ENCODE measurements at places on chromosomes 1 and 21.

- DNase-seq = no peak
These were observed 7.5 kb upstream of the SOX13 start for GRCh38 chr1:204065174-204065985.

DNA sequence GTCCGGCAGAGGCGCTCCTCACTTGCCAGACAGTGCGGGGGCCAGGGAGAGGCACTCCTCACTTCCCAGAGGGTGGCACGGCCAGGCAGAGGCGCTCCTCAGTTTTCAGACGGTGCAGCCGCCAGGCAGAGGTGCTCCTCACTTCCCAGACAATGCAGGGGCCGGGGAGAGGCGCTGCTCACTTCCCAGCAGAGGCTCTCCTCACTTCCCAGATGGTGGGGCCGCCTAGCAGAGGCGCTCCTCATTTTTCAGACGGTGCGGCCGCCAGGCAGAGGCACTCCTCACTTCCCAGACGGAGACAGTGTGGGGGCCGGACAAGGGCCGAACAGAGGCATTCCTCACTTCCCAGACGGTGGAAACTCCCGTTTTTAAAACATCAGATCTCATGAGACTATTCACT lies 238.4 kb upstream of the CACYBP start:
- no peak for DNase-seq

DNA sequence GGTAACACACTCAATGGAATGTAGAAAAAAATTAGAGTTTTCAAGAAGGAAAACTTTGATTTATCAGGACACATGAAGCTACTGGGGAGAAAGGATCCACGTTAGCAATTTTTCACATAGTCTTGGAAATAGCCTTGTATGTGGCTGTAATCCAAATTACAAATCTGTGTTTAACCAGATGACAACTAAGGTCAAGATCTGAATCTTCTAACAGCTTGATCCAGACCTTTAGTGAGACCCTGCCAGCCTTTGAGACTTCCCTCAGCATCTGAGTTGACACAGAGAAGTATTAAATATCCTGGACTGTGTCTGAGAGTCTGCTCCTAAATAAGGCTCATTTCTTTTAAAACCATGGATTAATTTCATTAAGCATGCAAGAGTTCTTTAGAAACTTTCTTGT lies 135.9 kb upstream of the KCNK2 start:
- no peak for DNase-seq

- DNase-seq = no peak
These were observed 939.4 kb downstream of the BRINP3 start for GRCh38 chr1:189538271-189538670.

DNA sequence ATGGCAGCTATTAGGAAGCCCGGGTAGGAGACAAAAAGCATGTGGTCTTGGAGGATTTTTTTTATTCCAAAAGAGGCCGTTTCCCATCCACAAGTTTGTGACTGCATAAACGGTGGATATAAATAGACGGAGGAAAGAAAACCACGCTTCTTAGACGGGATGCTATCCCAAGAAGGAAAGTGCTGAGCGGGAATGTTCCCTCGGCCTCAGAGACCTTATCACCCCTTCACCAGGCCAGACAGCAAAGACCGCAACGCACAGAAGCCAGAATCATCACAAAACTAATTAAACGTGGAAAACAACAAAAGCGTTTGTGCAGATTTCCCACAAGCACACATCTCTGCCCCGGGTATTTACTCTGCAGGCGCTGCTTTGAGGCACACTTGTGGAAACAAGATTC lies 43.2 kb downstream of the HLCS start:
- no peak for DNase-seq

GRCh38 chr1:237059244-237059643 lies 17.3 kb downstream of the RYR2 start:
- DNase-seq = no peak

- DNase-seq = no peak
These were observed 74.4 kb downstream of the CD58 start for GRCh38 chr1:116496380-116496779.

- no peak for DNase-seq
These were observed 35.7 kb upstream of the RCC1 start for GRCh38 chr1:28470146-28470545.

DNA sequence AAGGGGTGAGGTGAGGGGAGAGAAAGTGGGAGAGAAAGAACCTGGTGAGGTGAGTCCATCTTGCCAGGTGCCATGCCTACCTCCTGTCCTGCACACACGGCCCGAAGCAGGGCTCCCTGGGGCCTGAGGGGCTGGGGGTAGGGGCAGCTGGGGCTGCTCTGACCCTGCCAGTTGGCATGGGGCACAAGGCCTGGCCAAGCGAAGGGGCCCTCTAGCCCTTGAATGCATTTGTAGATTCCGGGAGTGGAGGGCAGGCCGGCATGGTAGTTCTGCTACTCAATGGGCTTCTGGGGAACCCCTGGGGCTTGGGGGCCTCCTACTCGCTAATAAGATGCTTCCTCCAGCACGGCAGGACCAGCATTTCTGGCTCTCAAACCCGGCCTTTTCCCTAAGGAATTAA lies 3.6 kb upstream of the PRDM16 start:
- no peak for DNase-seq

DNA sequence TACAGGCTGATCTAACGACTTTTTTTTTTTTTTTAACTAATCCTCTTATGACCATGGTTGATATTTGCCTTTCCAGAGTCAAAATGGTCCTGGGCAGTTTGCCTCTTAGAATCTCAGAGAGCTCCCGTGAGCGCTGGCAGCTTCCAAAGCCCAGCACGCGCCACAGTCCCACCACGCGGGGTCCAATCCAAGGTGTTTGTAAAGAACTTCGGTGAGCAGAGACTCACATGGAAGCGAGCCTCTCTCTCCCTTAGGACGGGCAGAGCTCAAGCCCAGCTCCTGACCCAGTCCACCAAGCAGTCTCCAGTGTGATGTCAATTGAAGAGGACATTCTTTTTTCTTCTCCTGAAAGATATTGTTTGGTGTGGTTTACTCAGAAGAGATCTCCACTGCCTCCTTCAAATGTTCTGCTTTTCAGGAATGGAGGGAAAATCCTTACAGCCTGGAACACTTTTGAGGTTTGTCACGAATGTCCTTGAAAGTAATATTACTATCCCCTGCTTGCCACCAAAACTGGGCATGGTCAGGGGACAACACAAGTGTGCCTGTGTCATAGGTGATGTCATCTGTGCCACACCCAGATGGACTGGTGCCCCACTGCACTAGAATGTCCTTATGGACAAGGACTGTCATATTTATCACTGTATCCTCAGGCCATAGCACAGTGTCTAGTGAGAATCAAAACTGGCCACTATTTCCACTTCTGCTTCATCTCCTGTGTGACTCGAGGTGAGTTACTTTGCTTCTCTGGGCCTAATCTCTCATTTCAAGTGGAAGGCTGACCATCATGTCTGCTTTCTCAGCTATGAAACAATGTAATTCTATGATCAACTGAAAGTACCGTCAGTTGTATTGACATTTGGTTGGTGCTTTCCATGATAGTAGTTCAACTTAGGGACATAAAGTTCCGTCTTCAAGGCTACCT lies 97.4 kb upstream of the EDEM3 start:
- DNase-seq = no peak

GRCh38 chr1:8014381-8014988 lies 11.6 kb downstream of the ERRFI1 start:
- DNase-seq = no peak

DNA sequence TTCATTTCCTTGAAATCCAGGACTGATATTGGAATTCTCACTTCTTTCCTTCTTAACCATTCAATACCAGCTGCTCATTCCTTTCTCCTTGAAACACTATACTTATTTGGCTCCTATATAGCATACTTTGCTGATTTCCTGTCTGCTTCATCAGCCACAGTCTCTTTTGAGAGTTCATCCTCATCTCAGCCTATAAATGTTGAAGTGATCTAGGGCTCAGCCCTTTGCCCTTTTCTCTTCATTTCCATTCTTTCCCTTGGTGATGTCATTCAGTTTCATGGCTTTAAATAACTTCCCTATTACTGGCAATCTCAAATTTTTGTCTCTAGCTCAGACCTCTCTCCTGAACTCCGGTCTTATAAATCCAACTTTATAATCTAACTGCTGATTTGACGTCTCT lies 24.1 kb upstream of the RABGAP1L start:
- no peak for DNase-seq

DNA sequence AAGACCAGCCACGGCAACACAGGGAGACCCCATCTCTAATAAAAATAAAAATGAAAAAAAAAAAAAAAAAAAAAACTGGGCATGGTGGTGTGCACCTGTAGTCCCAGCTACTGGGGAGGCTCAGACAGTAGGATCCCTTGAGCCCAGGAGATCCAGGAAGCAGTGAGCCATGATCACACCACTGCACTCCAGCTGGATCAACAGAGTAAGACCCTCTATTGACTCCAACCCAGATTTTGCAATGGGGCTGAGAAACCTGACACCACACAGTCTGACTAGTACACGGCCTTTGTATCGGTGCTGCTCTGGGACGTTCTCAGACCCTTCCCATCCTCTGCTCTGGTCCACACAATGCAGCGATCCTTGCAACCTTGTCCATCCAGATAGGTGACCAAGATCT lies 31.8 kb downstream of the SPATA21 start:
- DNase-seq = no peak

- no peak for DNase-seq
These were observed 29.4 kb downstream of the MRPL37 start for GRCh38 chr1:54229281-54229891.

GRCh38 chr21:42661688-42662429 lies 8.4 kb downstream of the PDE9A start:
- no peak for DNase-seq

GRCh38 chr1:18719786-18720451 lies 89.3 kb downstream of the PAX7 start:
- DNase-seq = no peak

- no peak for DNase-seq
These were observed 42.4 kb downstream of the CRYAA start for GRCh38 chr21:43211072-43211759.

- no peak for DNase-seq
These were observed 41.1 kb downstream of the UMODL1 start for GRCh38 chr21:42112238-42112637.

- DNase-seq = no peak
These were observed 74.7 kb downstream of the NTPCR start for GRCh38 chr1:233025157-233025556.

GRCh38 chr1:230074762-230075161 lies 7.7 kb downstream of the GALNT2 start:
- DNase-seq = no peak

- no peak for DNase-seq
These were observed 12.2 kb upstream of the CDC42BPA start for GRCh38 chr1:227330279-227331076.

DNA sequence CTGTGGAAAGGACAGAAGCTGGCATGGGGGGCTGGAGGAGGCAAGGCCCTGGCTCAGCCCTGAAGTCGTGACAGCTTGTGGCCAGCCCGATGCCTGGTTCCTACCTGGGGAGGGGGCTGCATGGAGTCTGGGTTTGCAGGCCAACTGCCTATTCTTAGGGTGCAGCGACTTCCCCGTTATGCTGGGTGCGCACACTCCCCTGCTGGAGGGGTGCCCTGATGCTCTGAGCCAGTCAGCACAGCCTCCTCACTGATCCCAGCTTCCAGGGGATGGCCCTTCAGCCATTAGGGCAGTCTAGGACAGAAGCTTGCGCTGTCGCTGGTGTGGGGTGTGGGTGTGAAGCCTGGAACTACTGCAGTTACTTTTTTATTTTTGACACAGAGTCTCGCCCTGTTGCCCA lies 30.0 kb upstream of the SLC19A1 start:
- no peak for DNase-seq

- no peak for DNase-seq
These were observed 2.3 kb upstream of the USP16 start for GRCh38 chr21:29022166-29022565.

DNA sequence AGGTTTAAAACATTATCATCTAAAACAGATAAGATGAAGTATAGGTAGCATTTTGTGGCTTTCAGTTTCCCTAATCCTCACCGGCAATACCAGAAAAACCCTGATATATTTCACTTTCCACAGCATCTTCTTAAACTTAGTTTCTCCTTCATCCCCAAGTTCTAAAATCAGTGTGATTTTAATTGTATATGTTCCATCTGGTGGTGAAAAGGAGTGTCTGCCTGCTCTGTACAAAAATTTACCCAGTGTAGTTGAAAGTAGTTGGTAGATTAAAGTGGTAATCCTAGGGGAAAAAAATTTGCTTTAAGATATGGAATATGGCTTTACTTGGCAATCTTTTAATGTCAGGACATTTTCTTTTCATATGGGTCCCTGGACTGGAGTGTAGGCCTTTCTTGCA lies 74.3 kb downstream of the CEP350 start:
- no peak for DNase-seq

GRCh38 chr1:27934818-27935549 lies at the start of gene SMPDL3B:
Gene SMPDL3B (plus strand): TSS chr1:27935000. CDS start chr1:27935184, 184 bp downstream.
- DNase-seq = no peak

GRCh38 chr1:236868625-236869467 lies 73.8 kb downstream of the MTR start:
- no peak for DNase-seq

DNA sequence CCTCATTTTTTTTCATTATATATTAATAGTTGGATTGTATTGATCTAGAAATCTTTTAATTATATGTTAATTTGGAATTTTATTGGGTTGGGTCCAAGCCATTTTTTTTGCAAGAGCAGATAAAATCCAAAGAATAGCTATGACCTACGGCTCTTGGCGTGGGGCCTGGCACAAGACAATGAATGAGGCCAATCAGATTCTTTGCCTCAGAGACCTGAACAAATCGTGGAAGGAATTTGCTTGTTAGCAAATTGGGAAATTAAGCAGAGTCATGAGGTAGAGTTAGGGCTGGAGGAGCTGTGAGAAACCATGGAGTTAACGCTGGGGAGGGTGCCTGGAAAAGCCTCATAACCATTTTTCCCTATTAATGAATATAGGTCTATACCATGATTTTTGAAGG lies 40.1 kb downstream of the CAMSAP2 start:
- DNase-seq = no peak

DNA sequence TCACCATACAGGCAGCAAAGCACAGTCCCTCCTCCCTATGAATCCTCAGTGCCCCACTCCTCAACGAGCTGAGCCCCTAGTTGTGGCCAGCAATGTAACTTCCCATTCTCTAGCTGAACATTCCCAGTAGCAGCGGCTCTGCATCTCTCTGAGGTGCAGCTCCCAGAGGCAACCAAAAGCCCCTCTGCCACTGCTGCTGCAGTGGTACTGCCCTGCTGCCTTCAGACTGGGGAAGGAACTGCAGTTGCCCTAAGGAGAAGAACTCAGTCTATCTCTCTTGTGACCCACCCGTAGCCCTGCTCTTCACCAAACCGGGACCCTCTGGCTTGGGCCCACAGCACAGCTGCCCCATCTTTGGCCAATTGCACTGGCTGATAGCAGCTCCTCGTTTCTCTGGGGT lies 31.6 kb downstream of the PYHIN1 start:
- DNase-seq = no peak

DNA sequence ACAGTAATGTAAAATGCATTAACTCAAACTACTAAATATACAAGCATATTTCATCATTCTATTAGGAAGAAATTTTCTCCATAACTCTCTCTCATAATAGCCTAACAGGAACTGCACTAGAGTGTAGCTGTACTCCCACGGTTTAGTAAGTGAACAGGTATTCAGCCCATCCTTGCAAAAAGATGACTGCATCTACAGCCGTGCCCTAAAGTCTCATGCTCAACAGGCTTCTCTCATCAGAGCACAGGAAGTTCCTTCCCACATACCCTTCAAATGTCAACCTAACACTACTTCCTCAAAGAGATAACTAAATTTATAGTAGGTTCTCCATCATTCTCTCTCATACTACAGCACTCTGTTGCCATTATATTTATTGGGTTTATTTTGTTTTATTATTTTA lies 251.6 kb downstream of the AKT3 start:
- no peak for DNase-seq

GRCh38 chr1:59693406-59693805 lies 121.3 kb upstream of the HOOK1 start:
- no peak for DNase-seq

GRCh38 chr1:231032963-231033362 lies 7.1 kb downstream of the FAM89A start:
- DNase-seq = no peak
